ENCODE measurements at places on chromosomes 2 and 18.

GRCh38 chr2:172480301-172481218, 53.2 kb downstream of the ITGA6 start:
- no peaks in the 10 kb centered on the region for H3K27me3 ChIP-seq
- no peaks in the 10 kb centered on the region for H3K36me3 ChIP-seq
- no peaks in the 10 kb centered on the region for H3K4me1 ChIP-seq
- H3K4me3 ChIP-seq: no peak overlapping the region

GRCh38 chr2:191746346-191747169, 68.6 kb downstream of the NABP1 start:
- H3K36me3 ChIP-seq: no peaks in the 10 kb centered on the region
- no peak for DNase-seq
- no peak overlapping the region for H3K4me3 ChIP-seq
- H3K27ac ChIP-seq: no peak overlapping the region
- H3K27me3 ChIP-seq: no peaks in the 10 kb centered on the region

DNA sequence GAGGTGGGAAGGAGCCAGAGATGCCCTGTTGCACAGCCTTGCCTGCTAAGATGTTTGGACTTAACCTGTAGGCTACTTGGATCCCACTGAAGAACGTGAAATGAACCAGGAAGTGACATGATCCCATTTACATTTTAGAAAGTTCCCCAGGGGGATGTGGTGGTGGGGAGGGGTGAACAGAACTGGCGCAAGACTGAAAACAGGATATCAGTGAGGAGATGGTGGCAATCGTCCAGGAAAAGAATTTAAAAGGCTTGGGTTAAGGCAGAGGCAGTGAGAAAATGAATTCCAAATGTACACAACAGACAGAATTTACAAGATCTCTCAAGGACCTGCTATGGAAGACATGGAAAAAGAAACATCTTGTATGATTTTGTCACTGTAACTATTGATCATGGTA, 42.3 kb downstream of the SULT1C2 start:
- peaks cover 5% of the 10 kb centered on the region for H3K4me1 ChIP-seq
- no peak overlapping the region for H3K4me3 ChIP-seq
- no peak overlapping the region for H3K27ac ChIP-seq
- DNase-seq: no peak
- H3K27me3 ChIP-seq: no peaks in the 10 kb centered on the region

DNA sequence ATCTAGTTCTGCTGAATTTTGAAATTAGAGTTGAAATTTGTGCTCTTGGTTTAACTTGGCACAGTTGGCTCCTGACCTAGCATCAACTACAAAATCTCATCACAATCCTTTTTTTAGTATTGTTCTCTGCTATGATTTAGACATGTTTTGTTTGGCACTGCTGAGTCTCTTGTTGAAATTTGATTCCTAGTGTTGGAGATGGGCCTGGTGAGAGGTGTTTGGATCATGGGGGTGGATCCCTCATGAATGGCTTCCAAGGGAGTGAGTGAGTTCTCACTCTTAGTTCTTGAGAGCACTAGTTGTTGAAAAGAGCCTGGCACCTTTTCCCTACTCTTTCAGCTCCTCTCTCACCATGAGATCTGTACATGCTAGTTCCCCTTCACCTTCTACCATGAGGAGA, 605.6 kb upstream of the SLC39A10 start:
- H3K4me3 ChIP-seq: no peak overlapping the region
- no peaks in the 10 kb centered on the region for H3K4me1 ChIP-seq
- H3K27ac ChIP-seq: no peak overlapping the region
- no peaks in the 10 kb centered on the region for H3K36me3 ChIP-seq
- H3K27me3 ChIP-seq: no peaks in the 10 kb centered on the region

DNA sequence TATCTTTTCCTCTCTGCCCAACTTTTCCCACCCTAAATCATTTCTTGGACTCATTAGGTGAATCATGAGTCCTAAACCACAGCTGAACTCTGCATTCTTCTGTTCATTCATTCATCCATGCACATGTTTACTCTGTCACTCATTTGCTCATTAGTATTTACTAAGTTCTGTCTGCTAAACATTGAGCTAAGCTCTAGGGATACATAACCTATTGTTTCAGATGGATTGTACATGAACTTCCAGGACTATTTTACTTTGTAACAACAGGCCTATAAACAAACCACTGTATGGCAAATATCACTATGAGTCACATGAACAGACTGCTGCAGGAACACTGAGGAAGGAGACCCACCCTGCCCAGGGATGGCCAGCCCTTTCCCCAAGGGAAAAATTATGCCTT, 14.6 kb upstream of the DYNC2LI1 start:
- H3K36me3 ChIP-seq: no peaks in the 10 kb centered on the region
- H3K27ac ChIP-seq: no peak overlapping the region
- no peaks in the 10 kb centered on the region for H3K27me3 ChIP-seq
